ENCODE measurements at places on chromosomes 5 and 9.

GRCh38 chr5:128896675-128897074 is 68.6 kb upstream of the SLC27A6 start:
- DNase-seq = no peak
- no peak overlapping the region for H3K4me3 ChIP-seq
- no peak overlapping the region for H3K27ac ChIP-seq
- H3K27me3 ChIP-seq = no peaks in the 10 kb centered on the region
- no peaks in the 10 kb centered on the region for H3K36me3 ChIP-seq

GRCh38 chr9:6450641-6451375 is 37.8 kb downstream of the UHRF2 start:
- peak overlapping the region; percentile 75 for H3K27ac ChIP-seq
- peaks cover 26% of the 10 kb centered on the region for H3K4me1 ChIP-seq
- no peaks in the 10 kb centered on the region for H3K27me3 ChIP-seq
- no peak overlapping the region for H3K4me3 ChIP-seq
- DNase-seq = no peak

DNA sequence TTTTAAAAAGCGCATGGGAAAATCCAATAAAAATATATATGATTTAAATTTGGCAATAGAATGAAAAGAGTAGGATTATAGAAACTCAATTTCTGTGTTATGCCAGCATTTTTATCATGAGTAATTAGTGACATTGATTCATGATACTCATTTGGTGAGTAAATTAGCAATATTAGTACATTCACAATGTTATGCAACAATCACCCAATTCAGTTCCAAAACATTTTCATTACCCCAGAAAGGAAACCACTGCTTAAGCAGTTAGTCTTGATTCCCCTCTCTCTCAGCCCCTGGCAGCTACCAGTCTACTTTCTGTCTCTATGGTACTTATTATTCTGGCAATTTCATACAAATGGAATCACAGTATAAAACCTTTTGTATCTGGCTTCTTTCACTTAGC is 27.0 kb downstream of the OSMR start:
- no peak for DNase-seq
- H3K4me3 ChIP-seq = no peak overlapping the region
- no peaks in the 10 kb centered on the region for H3K36me3 ChIP-seq
- H3K27ac ChIP-seq = no peak overlapping the region

DNA sequence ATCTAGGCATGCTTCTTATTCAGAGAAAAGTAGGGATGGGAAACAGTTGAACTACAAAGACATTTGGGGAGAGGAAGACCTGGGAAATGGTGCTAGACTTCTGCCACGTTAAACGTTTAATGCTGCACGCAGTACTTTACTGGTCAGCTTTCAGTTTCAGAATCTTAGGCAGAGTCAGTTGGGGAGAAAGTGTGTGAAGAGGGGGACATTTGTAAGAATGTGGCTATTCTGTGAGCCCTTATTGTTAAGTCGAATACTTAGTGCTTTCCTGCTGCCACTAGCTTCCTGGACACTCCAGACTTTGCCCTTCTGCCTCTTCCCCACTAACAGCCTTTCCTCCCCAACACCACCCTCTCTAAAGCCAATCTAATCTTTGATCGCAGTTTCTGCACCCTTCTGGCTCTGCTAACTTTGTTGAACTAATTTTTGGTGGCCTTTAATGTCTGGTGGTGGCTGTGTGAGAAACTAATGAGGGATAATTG is 6.1 kb downstream of the CYSTM1 start:
- peaks cover under 1% of the 10 kb centered on the region for H3K4me1 ChIP-seq
- no peak for DNase-seq
- no peaks in the 10 kb centered on the region for H3K27me3 ChIP-seq
- no peak overlapping the region for H3K27ac ChIP-seq
- no peaks in the 10 kb centered on the region for H3K36me3 ChIP-seq
- no peak overlapping the region for H3K4me3 ChIP-seq

GRCh38 chr5:94471521-94471920 is 146.9 kb downstream of the KIAA0825 start:
- no peaks in the 10 kb centered on the region for H3K27me3 ChIP-seq
- no peaks in the 10 kb centered on the region for H3K4me1 ChIP-seq
- no peak overlapping the region for H3K4me3 ChIP-seq
- no peak overlapping the region for H3K27ac ChIP-seq
- H3K36me3 ChIP-seq = no peaks in the 10 kb centered on the region
- no peak for DNase-seq

- H3K27me3 ChIP-seq = no peaks in the 10 kb centered on the region
- no peaks in the 10 kb centered on the region for H3K4me1 ChIP-seq
- no peak overlapping the region for H3K27ac ChIP-seq
- peaks cover 1% of the 10 kb centered on the region for H3K36me3 ChIP-seq
These were observed 126.4 kb upstream of the SLC12A2 start for GRCh38 chr5:127957183-127957582.

DNA sequence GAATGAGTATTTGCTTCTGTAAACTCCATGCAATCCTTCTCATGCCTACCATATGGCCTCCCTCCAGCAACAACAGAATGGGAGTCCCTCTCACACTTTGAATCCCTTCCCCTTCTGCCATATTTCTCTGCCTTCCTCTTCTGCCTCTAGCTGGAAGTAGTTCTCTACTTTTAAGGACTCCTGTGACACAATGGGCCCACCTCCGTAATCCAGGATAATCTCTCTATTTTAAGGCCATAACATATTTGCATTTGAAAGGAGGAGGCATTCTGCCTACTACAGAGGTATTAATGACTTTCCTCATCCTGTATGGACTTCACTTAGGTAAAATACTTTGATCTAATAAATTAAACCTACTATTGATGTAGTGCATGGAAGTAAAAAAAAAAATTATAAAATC is 155.4 kb upstream of the ITGA1 start:
- no peaks in the 10 kb centered on the region for H3K4me1 ChIP-seq
- H3K4me3 ChIP-seq = no peak overlapping the region
- peaks cover 33% of the 10 kb centered on the region for H3K27me3 ChIP-seq
- no peaks in the 10 kb centered on the region for H3K36me3 ChIP-seq
- no peak for DNase-seq
- H3K27ac ChIP-seq = no peak overlapping the region

- no peak for DNase-seq
- H3K27ac ChIP-seq = no peak overlapping the region
- H3K36me3 ChIP-seq = no peaks in the 10 kb centered on the region
- H3K4me3 ChIP-seq = no peak overlapping the region
- no peaks in the 10 kb centered on the region for H3K27me3 ChIP-seq
- no peaks in the 10 kb centered on the region for H3K4me1 ChIP-seq
These were observed 72.5 kb upstream of the RXRA start for GRCh38 chr9:134253606-134254205.

DNA sequence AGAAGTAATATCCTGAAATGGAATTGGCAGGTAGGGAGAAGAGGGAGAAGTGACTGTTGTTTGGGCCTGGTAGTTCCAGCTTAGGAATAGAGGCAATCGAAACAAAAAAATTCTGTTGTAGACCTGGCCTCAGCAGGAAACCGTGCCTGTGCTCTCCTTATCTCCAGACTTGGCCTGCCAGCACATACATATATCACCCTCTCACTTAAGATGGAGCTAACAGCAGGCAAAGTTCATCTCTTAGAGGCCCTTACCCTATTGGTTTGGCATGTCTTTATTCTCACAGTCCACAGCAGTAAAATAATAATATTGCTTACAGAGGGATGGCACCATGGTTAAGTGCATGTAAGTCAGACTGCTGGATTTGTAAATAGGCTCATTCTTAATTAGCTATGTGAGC is 19.6 kb upstream of the TNC start:
- no peaks in the 10 kb centered on the region for H3K36me3 ChIP-seq
- DNase-seq = no peak
- H3K4me3 ChIP-seq = no peak overlapping the region
- H3K4me1 ChIP-seq = no peaks in the 10 kb centered on the region

DNA sequence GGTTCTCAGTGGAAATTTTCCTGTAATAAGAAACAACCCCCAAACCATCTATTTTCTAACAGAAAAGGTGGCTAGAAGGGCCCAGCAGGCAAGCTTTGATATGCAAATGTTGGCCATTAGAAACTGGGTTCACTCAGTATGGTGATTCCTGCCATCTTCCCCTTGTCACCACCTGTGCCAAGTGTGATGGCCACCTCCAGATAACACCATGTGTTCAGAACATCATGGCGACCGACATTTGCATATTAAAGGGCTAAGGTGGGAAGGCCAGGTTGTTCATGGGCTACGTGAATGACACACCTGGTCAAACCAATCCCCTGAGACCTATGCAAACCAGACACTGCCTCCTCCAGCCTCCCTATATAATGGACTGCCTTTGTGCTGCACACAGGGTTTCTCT is 20.4 kb downstream of the FOXE1 start:
- no peaks in the 10 kb centered on the region for H3K4me1 ChIP-seq
- no peak overlapping the region for H3K27ac ChIP-seq
- H3K36me3 ChIP-seq = no peaks in the 10 kb centered on the region
- no peak overlapping the region for H3K4me3 ChIP-seq

DNA sequence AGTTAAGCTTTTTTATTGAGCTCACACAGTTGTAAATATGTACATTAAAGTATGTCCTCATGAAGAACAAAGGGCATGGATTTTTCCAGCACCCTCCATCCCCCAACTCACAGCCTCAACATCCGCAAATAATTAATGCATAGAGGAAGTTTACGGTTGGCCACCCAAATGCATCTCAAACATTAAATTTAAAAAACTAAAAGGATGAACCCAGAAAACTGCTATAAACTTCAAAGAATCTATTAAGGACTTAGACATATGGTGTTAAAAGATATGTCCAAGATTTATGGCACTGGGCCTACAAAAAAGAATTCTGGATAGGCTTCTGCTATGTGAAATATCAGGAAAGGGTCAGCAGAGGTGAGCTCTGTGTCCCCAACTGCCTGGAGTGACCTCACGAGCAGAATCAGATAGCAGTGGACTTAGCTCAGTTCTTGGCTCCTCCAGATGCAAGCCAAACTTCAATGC is 54.0 kb upstream of the TNC start:
- H3K36me3 ChIP-seq = no peaks in the 10 kb centered on the region
- peaks cover 10% of the 10 kb centered on the region for H3K27me3 ChIP-seq
- no peak overlapping the region for H3K27ac ChIP-seq
- DNase-seq = no peak

- peaks cover 12% of the 10 kb centered on the region for H3K4me1 ChIP-seq
- no peak overlapping the region for H3K4me3 ChIP-seq
- H3K36me3 ChIP-seq = peaks cover 7% of the 10 kb centered on the region
- no peak for DNase-seq
These were observed 10.4 kb downstream of the CCDC127 start for GRCh38 chr5:207599-207998.

DNA sequence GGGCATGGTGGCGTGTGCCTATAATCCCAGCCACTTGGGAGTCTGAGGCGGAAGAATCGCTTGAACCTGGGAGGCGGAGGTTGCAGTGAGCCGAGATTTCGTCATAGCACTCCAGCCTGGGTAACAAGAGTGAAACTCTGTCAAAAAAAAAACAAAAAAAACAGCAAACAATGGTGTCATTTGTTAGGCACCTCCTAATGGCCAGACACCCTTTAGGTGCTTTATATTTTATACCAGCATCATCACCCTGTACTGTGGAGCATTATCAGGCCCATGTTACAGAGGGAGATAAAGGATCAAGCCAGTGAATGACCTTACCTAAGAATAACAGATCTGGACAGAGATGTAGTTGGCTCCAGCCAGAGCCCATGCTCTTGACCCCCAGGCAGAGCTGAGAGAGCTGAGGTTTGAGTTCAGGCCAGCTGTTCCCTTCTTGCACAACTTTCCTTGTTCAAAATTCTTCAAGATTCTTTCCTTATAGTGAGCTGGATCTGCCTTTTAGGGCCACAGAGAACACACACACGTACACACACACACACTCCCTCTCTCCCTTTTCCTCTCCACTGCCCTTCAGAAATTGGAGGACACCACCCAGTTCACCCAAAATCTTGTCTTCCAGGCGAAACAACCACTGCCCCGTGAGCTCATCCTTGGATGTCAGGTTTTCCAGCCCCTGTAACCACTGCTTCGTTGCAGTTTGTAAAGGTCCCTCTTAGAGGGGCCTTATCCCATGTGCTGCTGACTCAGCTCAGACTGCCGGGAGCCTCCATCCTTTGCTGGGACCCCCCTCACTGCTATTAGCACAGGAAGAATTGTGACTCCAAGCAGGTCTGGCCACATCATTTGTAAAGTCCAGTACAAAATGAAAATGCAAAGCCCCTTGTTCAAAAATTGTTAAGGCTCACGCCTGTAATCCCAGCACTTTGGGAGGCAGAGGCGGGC is 10.4 kb upstream of the PTGES start:
- no peak for DNase-seq
- peaks cover 2% of the 10 kb centered on the region for H3K4me1 ChIP-seq
- H3K4me3 ChIP-seq = no peak overlapping the region
- no peak overlapping the region for H3K27ac ChIP-seq
- H3K36me3 ChIP-seq = no peaks in the 10 kb centered on the region

GRCh38 chr5:162487528-162488525 is 420.3 kb downstream of the GABRG2 start:
- no peaks in the 10 kb centered on the region for H3K27me3 ChIP-seq
- no peak overlapping the region for H3K4me3 ChIP-seq
- no peak for DNase-seq
- no peaks in the 10 kb centered on the region for H3K4me1 ChIP-seq
- no peaks in the 10 kb centered on the region for H3K36me3 ChIP-seq

DNA sequence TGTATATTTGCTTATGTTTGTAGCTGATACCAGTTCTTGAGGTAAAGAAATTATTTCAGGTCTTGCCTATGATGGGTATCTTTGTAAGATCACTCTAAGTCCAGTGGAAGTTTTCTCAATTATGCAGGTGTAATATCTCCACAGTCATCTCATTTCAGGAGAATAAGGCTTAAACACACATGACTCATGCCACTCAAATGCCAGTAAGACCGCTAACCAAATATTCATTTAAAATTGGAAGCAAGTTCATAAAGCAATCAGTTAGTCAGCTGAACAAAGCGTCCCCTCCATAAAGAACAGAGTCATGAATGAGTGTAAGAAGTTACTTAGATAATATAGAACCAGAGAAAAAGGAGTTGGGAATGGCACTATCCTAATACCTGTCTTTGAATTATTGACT is 248.7 kb downstream of the LURAP1L start:
- DNase-seq = no peak
- no peaks in the 10 kb centered on the region for H3K4me1 ChIP-seq
- no peaks in the 10 kb centered on the region for H3K36me3 ChIP-seq

DNA sequence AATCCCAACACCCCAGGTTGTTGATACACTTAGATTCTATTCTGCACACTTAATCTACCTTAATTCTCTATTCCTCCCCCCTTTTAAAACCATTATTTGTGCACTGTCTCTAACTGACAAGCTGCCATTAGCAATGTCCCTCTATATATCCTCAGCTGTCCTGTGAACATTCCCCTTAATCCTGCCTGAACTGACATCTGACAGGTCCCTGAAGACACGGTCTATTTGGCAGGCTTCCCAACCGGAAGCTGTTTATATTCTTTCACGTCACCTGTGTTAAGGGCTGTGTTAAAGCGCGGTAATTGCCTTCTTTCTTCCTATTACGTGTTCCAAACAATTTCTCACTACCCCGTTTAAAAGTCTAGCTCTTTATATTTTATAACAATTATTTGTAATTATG is 277.3 kb downstream of the CDH9 start:
- H3K4me1 ChIP-seq = no peaks in the 10 kb centered on the region
- H3K27me3 ChIP-seq = no peaks in the 10 kb centered on the region
- no peak overlapping the region for H3K27ac ChIP-seq
- no peak for DNase-seq
